ENCODE measurements at places on chromosomes 12 and 14.

GRCh38 chr12:54974279-54974678 is 10.3 kb downstream of the TESPA1 start:
- DNase-seq = no peak

DNA sequence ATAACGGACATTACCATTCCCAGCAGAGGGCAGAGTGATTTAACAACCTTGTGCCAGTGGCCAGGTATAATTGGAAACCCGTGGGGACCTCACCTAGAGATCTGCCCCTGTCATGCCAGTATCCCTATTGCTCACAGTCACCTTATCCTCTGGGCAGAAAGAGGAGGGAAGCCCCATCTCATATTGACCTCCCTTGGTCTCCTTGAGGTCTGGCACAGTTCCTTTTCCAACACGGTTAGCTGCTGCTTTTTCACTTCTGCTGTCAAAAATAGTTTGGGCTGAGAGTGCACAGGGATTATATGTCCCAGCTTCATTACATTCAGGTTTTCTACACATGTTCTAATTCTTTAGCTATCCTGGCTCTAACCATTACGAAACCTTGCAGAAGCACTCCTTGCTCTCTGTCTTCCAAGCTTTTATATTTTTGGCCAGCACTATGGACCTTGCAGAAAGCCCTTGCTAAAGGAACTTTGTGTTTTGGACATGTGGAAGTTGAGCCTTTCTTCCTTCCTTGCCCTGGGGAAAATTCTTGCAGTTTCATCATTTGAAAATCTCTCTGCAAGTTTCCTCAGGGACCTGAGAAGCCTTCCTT is 111.7 kb upstream of the MIS18BP1 start:
- no peak for DNase-seq

GRCh38 chr12:15526033-15526432 is 203.7 kb downstream of the PTPRO start:
- DNase-seq = no peak

GRCh38 chr12:53101931-53102781 is 1.1 kb upstream of the SOAT2 start:
- peak; percentile 64 for DNase-seq

DNA sequence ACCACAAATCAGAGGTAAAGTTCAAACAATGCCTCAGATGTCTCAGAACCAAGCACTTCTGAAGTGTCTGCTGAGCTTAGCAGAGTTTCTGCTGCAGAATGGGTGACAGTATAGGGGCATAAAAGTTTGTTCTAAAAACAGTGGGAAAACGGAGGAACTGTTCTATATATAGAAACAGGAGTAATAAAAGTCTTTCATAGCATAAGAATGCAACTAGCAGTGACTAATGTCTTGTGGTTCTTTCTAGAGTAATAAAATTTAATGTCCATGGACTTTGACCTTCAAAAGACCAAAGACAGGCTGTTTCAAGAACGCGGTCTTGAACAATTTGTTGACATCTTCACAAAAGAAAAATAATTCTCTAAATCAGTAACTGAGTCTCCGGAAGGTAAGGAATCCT is 107.5 kb upstream of the FAR2 start:
- DNase-seq = no peak

DNA sequence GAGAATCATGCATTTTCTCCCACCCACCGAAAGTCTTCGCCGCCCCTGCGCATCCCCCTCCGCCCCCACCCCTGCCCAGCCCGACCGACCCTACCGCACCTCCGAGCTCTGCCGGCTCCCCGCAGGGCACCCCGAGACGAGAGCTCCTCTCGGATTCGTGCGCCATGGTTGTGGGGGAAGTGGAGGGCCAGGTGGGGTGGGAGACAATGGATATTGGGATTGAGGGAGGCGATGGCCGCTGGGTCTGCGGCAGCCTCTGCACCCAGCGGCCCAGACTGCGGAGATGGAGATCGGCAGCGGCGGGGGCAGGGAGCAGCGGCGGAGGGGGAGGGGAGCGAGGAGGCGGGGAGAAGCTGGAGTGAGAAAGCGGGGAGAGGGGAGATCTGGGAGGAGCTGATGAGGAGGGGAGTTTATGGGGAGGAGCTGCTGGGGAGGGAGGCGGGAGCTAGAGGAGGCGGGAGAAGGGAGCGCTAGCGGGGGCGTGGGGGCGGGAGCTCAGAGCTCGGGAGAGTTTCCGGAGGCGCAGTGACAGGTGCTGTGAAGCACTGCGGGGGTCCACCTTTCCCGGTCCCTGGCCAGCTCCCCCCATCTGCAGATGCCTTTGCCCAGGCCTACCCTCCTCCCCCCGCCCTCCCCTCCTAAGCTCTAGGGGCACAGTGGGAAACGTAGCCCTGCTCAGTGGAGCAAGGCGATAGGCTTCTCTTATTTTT is at the start of gene SALL2:
Gene SALL2, minus strand, starts transcription at position 385 of the 710 bp plus-strand sequence. Its CDS starts 219 bp downstream, at position 166.
- no peak for DNase-seq

GRCh38 chr12:5660238-5660637 is 228.3 kb downstream of the NTF3 start:
- no peak for DNase-seq

DNA sequence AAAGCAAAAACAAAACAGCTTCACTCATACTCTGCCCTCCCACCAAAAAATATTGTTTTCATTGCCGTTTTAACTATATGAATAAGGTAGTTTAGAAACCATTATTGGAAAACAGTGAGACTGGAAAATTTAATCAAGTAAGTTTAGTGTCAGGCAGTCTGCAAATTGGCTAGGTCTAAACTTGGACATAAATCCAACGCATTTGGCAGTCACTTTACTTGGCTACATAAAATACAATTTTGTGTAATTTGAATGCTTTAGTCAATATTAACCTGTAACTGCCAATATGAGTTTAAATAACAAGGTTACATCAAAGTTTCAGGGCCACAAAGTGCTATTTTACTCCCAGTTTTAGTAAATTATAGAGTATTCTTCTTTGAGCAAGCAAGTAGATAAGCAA is 202.3 kb upstream of the SLC38A2 start:
- DNase-seq = no peak

DNA sequence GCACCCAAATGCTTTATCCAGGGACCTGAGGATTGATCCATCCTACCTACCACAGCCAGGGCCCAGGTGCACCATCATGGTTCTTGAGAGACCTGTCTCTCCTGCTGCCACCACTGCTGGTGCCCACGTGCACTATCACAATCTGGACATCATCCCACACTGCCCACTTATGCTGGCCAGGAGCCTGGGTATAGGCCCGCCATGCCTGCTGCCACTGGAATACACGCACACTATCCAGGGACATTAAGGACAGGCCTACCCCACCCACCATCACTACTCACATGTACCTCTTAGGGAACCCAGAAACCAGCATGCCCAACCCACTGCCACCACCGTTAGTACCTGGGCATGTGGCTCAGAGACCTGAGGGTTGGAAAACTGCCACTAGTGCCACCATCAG is 207.7 kb downstream of the NELL2 start:
- DNase-seq = no peak

DNA sequence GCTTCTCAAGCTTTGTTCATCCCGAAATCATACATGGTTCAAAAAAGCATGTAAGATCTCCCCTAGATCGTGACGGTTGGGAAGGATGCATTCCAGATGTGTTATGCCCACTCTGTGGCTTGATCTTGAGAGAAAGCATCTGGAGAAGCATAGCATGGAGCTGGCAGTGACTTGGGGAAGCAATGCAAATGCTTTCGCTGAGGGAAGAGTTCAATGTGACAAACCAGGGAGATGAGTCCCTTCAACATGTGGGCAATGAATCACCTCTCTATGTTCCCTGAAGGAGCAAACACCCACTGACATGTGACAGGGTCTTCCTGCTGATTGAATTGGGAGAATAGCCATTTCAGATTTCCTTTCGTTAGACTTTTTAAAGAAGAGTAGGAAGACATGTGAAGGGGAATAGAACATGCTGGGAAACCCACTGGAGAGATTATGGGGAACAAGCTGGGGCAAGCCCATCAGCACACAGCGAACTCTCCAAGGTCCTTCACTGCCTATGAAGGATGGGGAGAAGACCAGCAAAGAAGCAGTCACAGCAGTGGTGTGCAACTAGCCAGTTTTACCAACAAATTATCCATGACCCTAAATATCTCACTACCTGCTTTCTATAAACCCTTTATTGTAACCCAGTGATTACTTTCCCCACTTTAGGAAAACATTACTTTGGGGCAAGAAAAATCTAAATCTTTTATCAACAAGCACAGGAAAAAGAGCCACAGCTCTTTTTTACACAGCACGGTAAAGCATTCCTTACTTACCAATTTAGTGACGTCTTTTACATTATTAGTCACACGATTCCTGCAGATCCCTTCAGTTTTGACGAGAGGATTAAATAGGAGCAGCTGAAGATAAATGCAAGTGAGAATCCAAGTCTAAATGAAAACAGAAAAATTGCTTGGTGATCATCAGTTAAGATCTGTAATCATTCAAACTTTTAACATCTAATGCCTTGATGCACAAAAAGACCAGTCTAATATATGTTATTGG is 35.0 kb downstream of the KITLG start:
- DNase-seq = no peak

- no peak for DNase-seq
Observed at GRCh38 chr12:65100140-65100539, 21.0 kb downstream of the WIF1 start.

- DNase-seq = no peak
Observed at GRCh38 chr14:75200451-75200850, 24.0 kb upstream of the TMED10 start.

DNA sequence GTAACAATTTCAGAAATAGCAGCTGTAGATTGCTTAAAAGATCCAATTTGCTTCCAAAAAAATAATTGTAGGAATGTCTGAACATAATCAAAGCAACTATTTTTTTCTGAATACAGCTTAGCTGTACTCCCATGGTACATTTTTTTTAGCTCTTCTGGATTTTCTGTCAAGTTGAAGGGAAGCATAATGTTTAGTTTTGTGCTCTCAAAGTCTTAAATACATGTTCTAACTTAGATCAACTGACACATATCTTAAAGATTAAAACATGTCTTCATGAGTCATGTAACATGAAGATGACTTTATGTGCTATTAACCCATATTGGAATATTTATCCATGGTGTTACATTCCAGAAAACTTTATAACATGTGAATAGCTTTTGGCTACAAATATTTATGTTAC is 255.7 kb downstream of the BTG1 start:
- DNase-seq = no peak
